ENCODE measurements at places on chromosomes 11 and 22.

- DNase-seq = no peak
Observed at GRCh38 chr11:18106688-18107087, 806 bp upstream of the SAAL1 start.

- DNase-seq = no peak
Observed at GRCh38 chr11:73160005-73160760, 18.1 kb upstream of the FCHSD2 start.

- no peak for DNase-seq
Observed at GRCh38 chr22:25797498-25798290, 55.7 kb downstream of the MYO18B start.

DNA sequence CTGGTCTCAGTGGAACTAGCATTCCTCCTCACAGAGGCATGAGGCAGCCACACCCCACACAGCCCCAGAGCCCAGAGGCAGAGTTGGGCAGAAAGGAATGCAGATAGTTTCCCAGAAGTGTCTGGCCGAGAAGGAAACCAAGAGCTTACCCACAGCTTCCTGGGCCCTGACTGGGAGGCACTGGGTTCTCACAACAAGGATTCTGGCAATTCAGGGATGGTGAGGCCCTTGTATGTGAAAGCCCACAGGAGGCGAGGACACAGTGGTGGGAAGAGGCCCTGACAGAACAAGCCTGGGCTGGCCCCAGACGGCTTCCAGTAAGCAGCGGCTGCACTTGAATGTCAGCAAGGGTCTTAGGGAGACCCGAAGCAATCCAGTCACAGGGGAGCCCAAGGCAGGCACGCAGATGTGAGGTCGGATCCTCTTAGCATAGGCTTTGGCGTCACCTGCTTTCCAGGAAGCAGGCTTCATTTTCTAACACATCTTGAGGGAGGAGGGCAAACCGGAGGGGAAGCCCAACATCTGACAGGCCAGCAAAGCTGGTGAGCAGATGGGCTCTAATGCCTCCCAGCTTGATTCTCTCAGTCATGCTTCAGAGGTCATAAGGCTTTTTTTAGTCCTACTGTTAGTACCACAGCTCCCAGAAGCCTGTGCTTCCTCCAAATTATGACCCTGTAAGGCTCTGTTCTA, 78.3 kb upstream of the AKIP1 start:
- peak; percentile 60 for DNase-seq

DNA sequence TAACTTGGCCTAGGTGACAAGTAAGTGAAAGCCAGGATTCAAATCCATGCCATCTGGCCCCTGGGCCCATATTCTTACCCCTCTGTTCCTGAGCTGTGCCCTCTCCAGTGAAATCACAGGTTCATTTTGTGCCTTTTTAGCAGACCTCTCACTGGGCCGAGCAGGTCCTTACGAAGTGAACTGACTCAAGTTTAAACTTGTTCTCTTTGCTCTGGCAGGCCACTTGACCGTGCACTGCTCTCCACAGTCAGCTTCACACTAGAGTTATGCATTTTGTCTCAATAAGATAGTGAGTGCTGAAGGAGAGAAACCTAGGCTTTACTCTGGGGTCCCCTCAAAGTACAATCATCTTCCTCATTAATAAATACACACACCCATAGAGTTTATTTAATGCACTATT, 40.7 kb downstream of the ARFGAP3 start:
- no peak for DNase-seq

DNA sequence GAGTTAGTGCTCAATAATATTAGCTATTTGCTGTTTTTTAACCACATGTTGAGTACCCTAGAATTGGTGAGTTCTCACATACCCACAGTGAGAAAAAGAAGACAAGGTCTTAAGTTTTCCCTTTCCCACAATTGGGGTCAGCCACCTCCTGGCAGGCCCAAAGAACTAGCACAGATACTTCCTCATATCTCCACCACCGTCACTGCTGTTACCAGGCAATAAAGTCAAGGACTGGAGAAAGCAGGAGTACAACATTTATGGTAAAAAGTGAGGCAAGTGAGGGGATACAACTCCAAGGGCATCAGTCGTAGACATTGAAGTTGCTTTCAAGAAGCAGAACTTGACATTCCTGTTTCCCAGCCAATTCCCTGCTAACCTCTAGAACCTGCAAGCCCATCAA, 19.6 kb downstream of the ELP4 start:
- no peak for DNase-seq

DNA sequence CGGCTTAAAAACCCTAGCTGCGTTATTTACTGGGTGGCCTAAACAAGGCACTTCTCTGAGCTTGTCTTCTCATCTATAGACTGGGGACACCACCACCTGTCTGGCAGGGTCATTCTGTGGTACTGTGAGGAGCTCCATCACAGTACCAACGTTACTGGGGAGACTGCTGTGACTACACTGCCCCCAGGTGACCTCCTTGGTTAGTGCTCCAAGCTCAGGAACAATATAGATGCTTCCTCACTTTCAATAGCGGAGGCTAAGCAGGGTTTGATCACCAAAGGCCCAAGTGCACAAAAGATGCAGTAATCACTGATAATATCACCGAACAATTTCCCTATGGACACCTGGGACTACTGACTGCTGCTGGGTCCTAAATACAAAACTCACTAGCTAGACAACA, 18.8 kb downstream of the PRPF19 start:
- no peak for DNase-seq

DNA sequence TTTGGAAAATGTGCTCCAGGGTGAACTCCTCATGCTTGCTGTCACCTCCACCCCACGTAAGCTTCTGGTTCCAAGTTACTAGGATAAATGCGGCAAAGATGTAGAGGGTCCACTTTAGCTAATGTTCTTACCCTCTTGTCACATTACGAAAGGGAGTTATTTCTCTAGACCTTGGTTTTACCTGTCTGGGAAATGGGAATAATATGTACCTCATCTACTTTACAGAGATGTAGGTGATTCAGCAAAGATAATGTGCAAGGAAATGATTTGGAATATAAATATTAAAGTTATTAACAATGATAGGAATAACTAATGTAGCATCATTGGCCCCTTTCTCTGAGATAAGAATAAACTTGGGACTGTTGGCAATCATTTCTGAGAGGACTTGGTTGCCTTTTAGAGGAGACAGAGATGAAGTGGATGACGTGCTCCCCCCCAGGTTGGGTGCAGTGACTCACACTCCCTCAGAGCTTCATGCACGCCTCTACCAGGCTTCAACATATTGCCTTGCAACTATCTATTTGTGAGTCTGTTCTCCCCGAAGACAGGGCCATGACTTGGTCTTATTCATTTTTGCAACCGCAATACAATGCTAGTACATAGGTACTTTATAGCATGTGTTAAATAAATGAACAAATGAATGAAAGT, 97.1 kb downstream of the ME3 start:
- DNase-seq = no peak

DNA sequence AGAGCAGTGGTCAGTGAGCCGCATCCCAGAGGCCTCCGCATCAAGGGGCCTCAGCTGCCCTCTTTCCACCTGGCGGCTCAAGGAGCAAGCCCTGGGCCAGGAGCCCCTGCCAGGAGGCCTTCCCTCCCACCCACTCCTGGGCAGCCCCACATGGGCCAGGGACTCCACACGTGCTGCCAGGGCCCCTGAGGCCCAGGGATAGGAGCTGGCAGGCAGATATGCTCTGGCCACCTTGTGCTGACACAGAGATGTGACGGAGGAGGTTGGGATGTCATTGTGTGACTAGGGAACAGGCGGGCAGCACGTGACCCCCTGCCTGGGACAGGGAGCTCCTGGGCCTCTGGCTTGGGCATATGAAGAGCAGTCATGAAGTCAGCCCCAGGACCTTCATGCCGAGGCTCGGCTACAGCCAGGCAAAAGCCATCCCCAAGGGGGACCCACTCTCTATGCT, 77.9 kb downstream of the PIWIL3 start:
- DNase-seq = no peak

- DNase-seq = no peak
Observed at GRCh38 chr11:123523539-123523938, 93.5 kb downstream of the GRAMD1B start.

- DNase-seq = no peak
Observed at GRCh38 chr11:102279641-102280170, 37.6 kb upstream of the BIRC3 start.
